Foreskin keratinocyte (primary cell): ENCODE measurements at places on chromosomes 3 and 15. TPM values are rescaled to one million over a fixed set of nuclear protein-coding genes. Genes with fewer than 3 reads are reported as not detected.

- DNase-seq: no peak
Observed at GRCh38 chr15:41304149-41304770, 28.1 kb downstream of the OIP5 start.

DNA sequence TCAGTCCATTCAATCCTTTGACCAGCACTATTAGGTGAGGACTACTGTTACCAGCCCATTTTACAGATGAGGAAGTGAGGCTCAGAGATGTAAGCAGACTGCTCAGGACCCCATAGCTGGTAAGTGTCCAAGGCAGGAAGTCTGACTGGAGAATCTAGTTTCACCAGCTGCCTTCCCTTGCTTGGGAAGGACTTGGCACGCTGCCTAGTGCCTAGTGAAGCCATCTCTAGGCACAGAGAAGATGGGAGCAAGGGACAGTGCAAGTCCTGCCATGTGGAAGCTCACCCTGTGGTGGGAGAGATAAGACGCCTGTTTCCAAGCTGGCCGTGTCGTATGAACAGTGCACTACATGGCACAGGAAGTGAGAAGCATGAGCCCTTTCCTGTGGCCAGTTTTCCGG, 111.8 kb upstream of the TMC3 start:
- DNase-seq: no peak

WDR93 gene
- not detected in 2 replicates for total RNA-seq

C2CD4B gene
- not detected in 2 replicates for total RNA-seq

GRCh38 chr3:54273791-54274190, 151.4 kb downstream of the CACNA2D3 start:
- DNase-seq: no peak

DNA sequence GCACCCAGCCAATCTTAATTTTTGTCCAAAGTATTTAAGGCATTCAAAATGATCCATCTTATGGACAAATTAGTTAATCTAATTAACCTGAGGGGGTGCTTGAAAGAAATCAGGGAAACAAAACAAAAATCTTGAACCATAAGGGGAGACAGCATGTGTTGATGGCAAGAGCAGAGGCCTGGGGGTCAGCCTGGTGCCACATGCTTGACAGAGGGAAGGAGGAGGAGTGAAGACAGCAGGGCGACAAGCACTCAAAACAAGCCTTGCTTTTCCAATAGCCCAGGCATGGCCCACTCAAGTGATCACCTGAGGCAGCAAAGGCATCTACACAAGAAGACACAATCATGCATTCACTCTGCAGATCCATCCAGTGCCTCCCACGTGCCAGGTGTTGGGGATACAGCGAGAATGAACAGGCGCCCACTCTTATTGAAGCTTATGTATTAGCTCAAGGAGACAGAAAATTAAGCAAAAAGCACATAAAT, 25.0 kb upstream of the MGLL start:
- DNase-seq: no peak

DNA sequence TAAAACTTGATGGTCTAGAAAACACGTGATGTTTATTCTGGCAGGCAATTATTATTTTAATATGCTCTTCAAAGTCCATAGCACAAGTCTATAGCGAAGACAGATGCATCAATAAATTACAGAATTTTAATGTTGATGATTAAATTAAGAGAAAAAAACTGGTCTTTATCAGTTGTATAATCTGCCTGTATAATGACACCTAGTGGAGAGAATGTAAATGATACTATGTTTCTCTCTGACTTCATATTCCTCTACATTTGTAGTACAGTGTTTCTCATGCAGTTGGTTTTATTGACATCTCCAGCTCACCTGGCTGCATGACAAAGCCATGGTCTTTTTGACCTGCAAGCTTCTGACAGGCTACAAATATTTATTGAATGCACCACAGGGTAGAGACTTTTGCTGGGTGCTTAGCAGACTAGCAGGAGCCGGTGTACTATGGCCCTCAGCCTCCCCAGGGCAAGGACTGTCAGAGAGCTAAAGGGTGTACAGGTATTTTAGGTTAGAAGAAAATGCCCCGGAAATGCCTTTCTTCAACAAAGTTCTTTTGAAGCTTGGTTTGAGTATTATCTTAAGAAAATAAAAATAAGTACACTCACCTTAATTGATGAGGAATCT, 289.9 kb downstream of the GAP43 start:
- DNase-seq: peak; percentile 40

DNA sequence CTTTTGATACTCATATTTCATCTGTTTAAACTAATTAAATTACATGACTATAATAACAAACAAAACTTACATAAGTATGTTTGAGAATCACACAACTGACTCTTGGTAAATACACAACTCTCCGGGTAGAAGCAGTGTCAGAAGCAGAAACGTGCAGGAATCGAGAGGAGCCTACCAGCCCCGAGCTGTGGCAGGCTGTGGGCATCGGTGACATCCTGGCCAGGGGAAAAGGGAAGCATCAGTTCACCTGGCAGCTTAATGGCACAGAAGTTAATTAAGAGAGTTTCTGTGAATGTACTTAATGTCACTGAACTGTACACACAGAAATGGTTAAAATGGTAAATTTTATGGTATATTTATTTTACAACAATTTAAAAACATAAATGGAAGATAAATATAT, 90.2 kb downstream of the CRTC3 start:
- DNase-seq: no peak

GRCh38 chr15:45331972-45332371, 46.4 kb downstream of the GATM start:
- DNase-seq: no peak

- peak; percentile 84 for DNase-seq
Observed at GRCh38 chr3:48708481-48708889, 8.5 kb downstream of the IP6K2 start.

CCDC54 gene
- not detected in 2 replicates for total RNA-seq

- DNase-seq: no peak
Observed at GRCh38 chr3:113535898-113536297, 3.5 kb downstream of the SIDT1 start.

CTSH gene
- 5.9 and 9.1 TPM in 2 replicates for total RNA-seq

- DNase-seq: no peak
Observed at GRCh38 chr15:42549032-42549491, 424 bp downstream of the HAUS2 start.

DNA sequence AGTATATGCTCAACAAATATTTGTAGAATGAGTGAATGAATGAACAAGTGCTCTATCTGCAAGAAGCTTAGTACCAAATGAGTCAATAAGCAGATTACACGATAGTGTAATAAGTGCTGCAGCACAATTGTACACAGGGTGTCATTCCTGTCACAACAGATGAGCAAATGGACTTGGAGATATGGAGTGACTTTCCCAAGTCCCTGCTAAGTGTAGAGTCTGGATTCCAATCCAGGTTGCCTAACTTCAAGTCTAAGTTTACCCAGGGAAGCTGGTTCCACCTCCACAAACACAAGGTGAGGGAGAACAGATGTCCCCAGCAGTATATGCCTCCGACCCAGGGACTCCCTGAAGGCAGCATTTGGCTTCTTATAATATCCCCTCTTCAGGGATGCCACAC, 77.7 kb upstream of the RAD18 start:
- DNase-seq: no peak

TSEN2 gene
- total RNA-seq: 17.8 and 20.1 TPM in 2 replicates

DNA sequence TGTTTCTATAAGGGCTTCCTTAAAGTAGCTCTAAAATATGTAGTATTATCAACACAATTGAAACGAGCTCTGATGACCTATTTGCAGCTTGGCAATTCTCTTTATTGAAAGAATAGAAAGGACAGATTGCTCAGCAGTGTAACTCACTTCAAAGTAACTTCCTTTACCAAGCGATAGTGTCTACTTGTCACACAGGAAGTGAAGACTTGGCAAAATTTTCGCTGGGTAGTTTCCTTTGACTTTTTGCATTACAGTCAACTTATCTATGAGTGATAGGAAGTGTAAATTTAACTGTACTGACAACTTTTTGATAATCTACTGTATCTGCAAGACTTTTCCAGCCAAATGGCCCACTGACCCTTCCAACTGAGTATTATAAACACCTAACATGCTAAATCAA, 22.8 kb downstream of the SLC9A9 start:
- no peak for DNase-seq

GRCh38 chr15:26081758-26082220, 218.7 kb upstream of the ATP10A start:
- no peak for DNase-seq

DNA sequence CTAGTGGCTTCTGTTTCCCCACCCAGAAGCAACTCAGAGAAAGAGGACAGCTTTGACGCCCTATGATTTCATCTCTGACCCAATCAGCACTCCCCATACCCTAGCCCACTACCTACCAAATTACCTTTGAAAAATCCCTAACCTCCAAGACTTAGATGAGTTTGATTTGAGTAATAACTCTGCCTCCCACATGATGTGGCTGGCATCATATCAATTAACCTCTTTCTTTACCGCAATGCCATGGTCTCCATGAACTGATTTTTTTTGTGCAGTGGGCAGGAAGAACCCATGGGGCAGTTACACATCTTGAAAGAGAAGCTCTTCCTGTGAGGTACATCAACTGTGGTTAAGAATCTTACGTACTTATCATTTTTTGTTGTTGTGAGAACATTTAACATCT, 25.5 kb upstream of the APOD start:
- no peak for DNase-seq

TLR9 gene
- not detected in 2 replicates for total RNA-seq

MKRN2OS gene
- total RNA-seq: 3.1 and 3.9 TPM in 2 replicates

ASTE1 gene
- total RNA-seq: 5.1 and 5.3 TPM in 2 replicates

GRCh38 chr15:63833021-63833696, 589 bp downstream of the HERC1 start:
- no peak for DNase-seq

GRCh38 chr3:71725271-71725991, at the start of gene EIF4E3:
Gene EIF4E3 (minus strand): TSS chr3:71725402. CDS start chr3:71725367, 35 bp downstream.
- DNase-seq: no peak

ANKDD1A gene
- total RNA-seq: 2.9 and 5.1 TPM in 2 replicates

GRCh38 chr3:56998076-56998529, 62.4 kb upstream of the SPATA12 start:
- DNase-seq: no peak

GPX1 gene
- total RNA-seq: 452 and 487 TPM in 2 replicates

- no peak for DNase-seq
Observed at GRCh38 chr3:112366522-112366921, 33.6 kb downstream of the CD200 start.

DNA sequence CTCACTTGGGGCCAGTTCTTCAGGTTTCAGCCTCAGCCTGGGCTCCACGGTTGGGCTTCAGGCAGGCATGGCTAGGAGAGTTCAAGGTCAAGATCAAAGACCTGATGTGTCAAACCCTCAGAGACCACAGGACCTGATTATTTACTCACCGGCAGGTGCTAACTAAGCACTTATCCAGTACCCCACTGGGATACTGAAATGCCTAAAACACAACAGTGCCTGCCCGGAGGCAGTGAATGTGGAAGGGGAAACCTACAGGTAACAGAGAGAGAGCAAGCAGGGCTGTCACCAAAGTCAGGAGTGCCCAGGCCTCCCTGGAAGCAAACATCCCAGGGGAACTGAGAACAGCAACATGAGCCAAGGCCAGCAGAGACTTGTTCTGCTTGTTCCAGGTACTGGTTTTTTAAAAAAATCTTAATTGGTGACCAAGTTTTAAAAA, 6.7 kb downstream of the IDH2 start:
- no peak for DNase-seq

ACAD9 gene
- total RNA-seq: 38.5 and 43.5 TPM in 2 replicates

- DNase-seq: no peak
Observed at GRCh38 chr3:124965413-124965812, 30.9 kb upstream of the MUC13 start.

DNA sequence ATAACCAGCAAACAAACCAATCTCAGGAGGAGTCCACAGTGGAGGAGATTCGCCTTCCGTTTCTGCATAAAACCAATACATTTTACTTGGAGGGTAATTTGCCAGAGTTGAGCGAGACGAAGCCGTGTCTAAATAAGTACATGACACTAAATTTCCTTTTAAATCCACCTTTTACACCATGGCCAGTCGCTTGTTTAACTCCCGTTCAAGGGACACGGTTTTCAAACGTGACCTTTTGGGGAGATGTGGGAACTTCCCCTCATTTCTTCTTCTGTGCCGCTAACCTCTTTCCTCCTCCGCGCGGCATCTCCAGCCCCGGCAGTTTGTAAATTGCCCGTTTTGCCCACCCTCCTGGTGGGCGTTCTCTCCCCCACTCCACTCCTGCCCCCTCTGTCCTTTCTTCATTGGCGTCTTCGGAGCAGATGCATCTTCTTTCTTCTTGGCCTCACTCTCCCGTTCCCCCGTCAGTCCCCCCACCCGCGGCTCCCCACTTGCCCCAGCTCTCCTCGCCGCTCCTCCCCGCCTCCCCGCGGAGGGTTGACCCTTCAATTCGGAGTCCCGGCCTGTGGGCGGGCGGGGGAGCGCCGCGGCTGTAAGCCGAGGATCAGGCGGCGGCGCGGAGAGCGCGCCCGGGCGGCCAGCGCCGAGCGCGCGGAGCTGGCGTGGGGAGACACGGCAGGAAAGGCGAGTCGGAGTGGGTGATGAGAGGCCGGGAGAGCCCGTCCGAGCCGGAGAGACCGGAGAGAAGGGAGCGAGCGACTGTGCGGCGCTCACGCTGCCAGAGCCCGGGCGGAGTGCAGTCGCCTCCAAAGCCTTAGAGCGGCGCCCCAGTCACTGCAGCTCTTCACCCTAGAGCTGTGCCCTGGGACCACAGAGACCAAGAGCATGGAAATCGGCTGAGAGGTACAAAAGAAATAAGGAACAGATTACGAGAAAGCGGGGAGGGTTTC, at the start of gene NLGN1:
TSS of gene NLGN1 (plus strand) at position 584 of the 950 bp plus-strand sequence.
- DNase-seq: peak; percentile 6

GABRR3 gene
- not detected in 2 replicates for total RNA-seq

HGD gene
- not detected in 2 replicates for total RNA-seq

CCNB2 gene
- 62.5 and 73.1 TPM in 2 replicates for total RNA-seq

DNA sequence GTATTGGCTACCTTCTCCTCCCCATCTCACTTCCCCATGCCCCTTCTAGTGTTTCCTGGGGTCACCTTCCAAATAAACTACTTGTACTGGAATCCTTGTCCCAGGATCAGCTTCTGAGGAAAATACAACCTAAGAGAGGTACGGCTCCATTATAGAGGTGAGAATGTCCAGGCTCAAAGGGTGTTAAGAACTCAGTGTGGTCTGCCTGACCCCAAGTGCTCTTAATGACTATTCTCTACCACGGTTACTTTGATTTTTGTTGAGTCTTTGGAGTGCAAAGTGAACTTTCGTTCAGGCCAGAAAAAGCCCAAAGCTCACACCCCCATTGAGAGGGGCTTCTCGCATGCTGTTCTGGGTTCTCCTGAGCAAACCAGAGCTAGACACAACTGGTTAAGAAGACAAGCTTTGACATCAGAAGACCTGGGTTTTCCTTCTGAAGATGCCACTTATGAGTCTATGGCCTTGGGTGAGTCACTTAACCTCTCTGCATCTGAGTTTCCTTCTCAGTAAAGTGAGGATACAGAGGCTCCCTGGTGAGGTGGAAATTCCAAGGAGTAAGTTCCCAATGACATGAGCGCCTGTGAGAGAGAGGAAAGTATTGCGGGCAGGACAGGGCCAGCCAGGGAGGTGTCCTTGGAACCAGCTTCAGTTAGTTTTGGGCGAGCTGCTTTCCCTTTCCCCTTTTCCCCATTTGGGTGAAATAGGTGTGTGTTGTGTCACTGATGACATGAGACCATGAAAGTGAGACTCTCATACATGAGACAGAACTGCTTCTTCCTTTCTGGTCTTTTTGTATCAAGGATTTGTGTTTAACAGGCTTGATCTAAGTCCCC, 475.0 kb upstream of the PROK2 start:
- no peak for DNase-seq
